ENCODE measurements at places on chromosomes 6 and 20.
A peak's percentile ranks its signal among the peaks of the same experiment; 100 is the strongest.

- DNase-seq: no peak
Observed at GRCh38 chr6:53768636-53769035, 26.2 kb upstream of the LRRC1 start.

GRCh38 chr6:149014631-149015534 lies 268.1 kb downstream of the UST start:
- peak; percentile 64 for DNase-seq

DNA sequence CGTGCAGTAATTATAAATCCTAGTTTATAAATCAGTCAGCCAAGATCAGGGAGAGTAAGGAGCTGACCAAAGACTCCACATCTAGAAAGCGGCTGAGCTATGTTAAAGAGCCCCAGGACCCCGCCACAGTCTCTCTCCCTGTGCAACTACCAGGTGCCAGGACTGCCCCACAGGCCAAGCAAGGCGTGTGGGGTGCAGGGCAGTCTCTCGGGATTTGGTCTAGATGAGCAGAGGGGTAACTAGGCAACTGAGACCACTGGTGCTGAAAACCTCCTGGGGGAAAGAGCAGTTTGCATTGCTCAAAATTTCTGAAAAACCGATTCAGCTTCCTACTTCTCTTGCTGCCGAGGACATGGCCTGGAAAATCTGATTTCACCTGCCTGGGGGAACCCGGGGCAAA lies 10.4 kb downstream of the PMEPA1 start:
- no peak for DNase-seq

GRCh38 chr6:154301839-154302752 lies 54.5 kb downstream of the IPCEF1 start:
- DNase-seq: peak; percentile 40

DNA sequence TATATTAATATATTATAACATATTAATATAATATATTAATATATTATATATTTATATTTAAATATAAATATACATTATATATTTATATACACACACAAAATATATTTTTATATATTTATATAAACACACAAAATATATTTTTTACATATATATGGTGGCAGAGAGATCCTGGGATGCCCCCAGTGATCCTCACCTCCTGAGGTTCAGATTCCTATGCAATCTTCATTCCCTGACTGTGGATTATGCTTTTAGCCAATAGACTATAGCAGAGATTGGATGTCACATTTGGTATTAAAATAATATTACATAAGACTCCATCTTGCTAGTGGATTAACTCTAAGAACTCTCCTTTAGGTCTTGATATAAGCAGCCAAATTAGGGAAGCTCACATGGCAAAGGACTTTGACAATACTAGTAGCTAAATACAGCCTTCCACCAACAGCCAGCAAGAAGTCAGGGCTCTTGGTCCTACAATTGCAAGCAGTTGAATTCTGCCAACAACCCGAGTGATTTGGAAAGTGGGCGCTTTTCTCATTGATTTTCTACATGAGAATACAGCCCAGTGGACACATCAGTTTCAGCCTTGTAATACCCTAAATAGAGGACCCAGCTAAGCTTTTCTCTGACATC lies 681.0 kb downstream of the C6orf118 start:
- no peak for DNase-seq

DNA sequence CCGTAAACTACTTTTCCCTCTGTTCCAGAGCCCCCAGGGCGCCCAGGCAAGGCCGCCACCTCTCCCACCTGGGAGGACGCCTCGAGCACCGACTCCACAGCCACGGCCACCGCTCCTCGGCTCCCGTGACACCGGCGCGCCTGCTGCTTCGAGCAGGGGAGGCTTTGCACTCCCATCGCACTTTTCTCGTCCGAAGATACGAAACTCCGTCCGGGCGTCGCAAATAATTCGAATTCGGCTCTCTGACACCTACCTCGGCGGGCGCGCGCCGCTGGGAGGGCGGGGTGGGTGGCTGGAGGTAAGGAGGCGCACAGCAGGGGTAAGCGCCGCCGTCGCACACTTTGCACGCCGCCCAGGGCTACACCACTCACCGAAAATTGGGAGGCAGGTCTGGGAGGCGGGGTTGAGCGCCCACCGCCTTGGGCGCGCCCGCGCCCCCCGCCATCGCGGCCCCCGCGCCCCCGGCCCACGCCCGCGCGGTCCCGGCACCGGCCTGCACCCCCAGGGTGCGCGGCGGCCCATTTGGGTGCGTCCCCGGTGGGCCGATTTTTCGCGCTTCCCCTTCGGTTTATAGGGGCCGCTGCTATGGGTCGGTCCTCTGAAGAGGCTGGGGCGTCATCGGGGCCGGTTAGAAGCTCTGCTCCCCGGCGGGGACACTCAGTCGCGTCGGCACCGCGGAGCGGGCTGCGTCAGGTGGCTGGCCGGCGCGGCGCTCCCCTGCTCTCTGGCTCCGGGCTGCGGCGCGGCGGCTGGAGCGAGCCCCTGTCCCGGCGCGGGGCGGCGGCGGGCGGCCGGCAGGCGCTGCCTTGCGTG lies 36.2 kb downstream of the GNAS start:
- DNase-seq: no peak

- no peak for DNase-seq
Observed at GRCh38 chr20:32672982-32673851, 524 bp downstream of the C20orf203 start.

DNA sequence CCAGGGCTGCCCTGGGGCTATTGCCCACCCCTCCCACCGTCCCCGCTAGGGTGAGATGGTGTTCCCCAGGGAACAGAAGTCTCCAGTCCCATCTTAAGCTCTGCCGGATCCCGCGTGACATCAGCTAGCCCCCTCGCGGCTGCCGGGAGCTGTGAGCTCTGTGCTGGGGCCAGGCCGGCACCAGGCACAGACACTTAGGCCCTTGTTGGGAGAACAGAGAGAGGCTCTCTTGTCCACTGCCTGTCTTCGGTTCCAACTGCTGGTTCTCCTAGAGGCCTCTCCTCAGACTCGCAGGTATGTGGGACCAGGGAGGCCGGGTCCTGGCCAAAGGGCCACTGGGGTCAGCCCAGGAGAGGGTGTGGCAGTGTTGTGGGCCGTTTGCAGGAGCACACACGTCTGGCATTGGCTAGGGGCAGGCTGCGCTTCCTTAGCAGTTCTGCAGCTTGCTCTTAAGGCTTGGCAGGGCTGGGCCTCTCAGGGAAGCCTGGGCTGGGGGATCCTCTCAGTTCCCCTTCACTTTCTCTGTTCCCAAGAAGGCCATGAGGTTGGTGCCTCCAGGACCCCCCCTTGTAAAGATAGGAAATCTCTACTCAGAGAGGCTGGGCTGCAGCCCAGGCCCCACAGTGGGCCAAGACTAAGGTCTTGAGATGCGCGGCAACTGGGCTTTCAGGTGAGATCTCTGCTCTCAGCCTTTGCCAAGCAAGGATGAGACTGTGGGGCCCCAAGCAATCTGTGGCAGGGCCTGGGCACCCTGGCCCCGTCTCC lies 6.3 kb downstream of the SGK2 start:
- no peak for DNase-seq

DNA sequence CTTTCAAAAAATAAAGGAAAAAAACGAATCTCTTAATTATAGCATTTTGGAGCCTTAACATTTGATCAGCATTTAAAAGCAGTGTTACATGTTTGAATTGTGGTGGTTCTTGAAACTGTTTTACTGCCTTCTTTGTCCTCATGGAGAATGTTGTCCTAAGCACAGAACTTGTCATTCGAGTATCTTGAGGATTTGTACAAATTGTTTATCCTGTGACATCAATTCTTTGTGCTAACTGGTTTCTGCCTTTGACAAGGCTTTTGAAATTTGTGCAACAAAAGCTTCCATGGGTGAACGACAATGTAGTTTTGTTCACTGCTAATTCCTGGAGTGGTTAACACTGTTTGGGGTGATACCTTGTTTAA lies 130.8 kb downstream of the SCAF8 start:
- DNase-seq: no peak

GRCh38 chr20:19549896-19550295 lies 208.2 kb upstream of the RIN2 start:
- no peak for DNase-seq

GRCh38 chr6:155201461-155202226 lies 62.2 kb upstream of the CLDN20 start:
- no peak for DNase-seq

DNA sequence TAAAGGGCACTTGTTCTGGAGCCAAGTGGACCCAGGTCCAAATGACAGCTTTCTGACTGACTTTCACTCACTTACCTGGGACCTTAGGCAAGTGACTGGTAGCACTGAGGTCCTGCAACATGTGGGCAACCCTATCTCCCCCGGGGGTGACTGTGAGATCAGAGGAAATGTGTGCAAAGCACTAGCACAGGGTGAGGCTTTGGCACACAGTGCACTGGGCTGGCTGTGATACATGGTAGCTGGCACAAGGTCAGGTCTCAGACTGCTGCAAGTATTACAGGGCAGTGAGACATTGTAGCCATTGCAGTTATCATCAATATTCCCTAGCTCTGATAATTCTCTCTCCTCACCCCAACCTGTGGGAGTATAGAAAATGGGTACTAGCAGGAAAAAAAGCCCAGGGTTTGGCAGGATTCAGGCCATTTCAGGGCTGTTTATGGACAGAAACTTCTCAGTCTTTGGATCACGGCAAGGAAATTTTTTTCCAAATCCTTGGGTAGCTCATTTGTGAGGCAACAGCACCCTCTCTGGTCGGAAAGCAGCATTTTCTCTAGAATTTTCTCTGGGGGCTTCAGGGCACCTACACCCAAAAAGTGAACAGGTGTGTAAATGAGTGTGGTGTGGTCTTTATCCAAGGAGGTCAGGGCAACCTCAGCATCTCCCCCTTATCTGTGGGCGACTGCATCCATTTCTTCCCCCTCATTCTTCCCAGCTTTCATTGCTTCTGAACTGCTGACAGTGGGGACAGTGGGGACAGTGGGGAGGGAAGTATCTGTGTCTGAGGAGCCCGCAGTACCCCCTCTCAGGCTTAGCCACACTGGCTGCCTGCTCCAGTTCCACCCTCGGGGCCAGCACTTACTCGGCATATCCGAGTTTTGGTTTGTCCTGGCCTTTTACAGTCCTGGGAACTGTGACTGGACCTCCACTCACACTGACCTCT lies 148.7 kb upstream of the PHACTR3 start:
- DNase-seq: no peak

- no peak for DNase-seq
Observed at GRCh38 chr6:29509239-29509638, 21.5 kb upstream of the MAS1L start.

DNA sequence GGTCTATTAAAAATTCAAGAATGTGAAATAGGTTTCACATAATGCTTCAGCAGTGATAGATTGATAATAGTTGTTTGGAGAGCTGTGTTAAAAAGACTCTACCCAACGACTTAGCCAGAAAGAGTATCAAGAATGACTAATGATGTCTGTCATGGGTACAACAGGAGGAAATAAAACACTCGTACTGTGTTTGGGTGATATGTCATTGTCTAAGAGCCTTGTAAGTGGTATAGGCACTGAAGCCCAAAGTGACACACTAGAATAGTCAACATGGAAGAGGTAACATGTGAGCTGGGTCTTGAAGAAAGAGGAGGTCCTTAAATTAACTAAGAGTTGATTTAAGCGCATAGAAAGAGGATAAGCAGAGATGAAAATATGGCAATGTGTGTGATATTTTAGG lies 471.8 kb upstream of the MAN1A1 start:
- no peak for DNase-seq

DNA sequence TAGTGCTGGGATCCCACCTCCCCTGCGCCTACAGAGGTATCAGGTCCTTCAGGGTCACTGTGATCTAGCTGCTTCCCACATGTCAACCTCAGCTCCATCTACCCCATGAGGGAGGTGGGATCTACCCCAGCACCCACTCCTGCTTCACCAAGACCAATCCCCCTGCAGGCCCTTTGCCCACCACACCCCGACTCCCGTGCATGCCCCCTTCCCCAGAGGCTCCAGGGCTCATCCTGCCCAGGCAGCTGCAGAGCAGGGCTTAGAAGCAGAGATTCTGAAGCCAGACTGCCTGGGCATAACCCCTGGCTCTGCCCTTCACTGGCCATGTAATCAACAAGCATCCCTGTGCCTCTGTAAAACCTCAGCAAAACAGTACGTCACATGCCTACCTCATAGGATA lies 17.5 kb downstream of the COL11A2 start:
- no peak for DNase-seq

Data from SK-N-MC (cell line).